ENCODE measurements at places on chromosomes 11 and 22. TPM values are rescaled to one million over a fixed set of nuclear protein-coding genes. Genes with fewer than 3 reads are reported as not detected.

DNA sequence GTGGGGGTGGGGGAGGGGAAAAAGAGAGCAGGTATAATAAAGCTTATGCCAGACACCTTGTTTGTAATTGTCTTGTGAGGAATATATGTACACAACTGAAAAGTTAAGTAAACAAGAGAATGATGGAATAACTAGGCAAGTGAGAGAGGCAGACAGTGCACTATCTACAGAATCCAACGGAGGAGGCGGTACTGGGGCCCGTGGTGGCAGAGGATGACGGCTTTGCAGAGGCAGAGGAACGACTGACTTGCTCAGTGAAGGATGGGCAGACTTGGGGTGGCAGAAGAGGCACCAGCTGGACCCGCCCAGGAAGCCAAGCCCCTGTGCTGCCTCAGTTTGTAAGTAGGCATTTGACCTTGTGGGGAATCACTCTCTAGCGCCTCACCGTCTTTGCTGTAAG is 297.6 kb downstream of the ST3GAL4 start:
- no peak for DNase-seq

Gene THY1
- 120 TPM for polyA plus RNA-seq

Gene FGF19
- 0.43 TPM for polyA plus RNA-seq

- DNase-seq = no peak
These were observed 51.4 kb downstream of the PKNOX2 start for GRCh38 chr11:125215976-125216375.

Gene MPZL3
- 0.66 TPM for polyA plus RNA-seq

DNA sequence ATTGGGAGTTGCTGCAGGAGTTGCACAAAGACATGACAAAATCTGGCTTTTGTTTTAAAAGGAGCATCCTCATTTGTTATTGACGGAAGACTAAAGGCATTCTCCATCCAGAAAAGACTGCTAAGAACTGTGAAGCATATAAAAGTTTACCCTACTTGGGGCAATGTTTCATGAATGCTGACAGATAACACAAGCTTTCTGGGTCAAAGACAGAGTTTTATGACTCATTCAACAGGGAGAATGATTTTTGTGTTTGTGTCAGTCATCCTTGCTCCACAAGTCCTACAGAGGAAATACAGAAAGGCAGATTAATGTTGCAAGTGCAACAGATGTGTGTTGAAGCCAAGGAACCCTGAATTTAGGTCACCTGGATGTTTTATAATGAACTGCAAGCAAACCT is 2.5 kb downstream of the GLYATL1 start:
- DNase-seq = no peak

Gene APOL6
- 1.7 TPM for polyA plus RNA-seq

Gene C1QTNF4
- 7.5 TPM for polyA plus RNA-seq

Measured in muscle of back (tissue), 13 donors.